ENCODE measurements at places on chromosomes 4 and X. TPM values are rescaled to one million over a fixed set of nuclear protein-coding genes. Genes with fewer than 3 reads are reported as not detected.
A peak's percentile ranks its signal among the peaks of the same experiment; 100 is the strongest.

DNA sequence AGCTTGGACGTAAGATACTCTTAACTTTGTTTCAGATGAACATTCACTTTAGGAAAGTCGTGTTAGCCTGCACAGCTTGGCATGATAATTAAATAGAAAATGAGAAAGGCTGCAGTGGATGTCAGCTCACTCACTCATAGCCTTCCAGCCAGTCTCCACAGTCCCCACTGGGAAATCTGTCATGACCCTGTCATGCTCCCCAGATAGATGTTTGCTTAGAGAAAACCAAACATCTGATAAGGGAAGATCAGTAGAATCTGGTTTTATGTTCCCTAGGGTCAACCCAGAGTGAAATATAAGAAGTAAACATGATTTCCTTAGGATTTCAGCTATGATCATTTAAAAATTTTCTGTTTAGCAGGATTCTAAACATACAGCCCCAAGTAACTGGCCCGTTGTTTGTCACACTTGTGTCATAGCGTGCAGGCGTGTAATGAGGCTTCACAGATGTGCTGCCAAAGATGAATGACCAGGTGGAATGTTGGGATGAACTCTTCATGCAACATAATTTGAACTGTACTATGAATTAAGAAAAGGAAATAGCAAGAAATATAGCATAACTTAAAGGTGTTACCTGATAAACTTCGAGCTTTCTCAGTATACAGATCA is 180.1 kb downstream of the BANK1 start:
- H3K27ac ChIP-seq, result no peak overlapping the region
- H3K4me1 ChIP-seq, result no peaks in the 10 kb centered on the region
- H3K36me3 ChIP-seq, result no peaks in the 10 kb centered on the region
- no peak overlapping the region for H3K4me3 ChIP-seq
- DNase-seq, result no peak
- H3K27me3 ChIP-seq, result no peaks in the 10 kb centered on the region

DNA sequence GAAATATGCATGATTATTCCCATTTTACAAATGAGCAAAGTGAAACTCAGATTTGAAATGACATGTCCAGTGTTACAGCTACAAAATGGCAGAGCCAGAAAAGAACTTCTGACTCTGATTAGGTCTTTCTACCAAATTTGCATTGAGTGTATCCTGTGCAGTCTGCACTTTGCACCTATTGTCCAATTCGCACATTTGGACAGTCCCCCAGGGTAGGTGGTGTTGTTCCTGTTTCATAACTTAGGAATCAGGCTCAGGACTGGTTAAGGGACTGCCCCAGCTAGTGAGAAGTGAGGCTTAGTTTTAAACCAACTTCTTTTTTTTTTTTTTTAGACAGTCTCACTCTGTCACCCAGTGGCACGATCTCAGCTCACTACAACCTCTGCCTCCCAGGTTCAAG is 137.9 kb upstream of the NALF2 start:
- no peaks in the 10 kb centered on the region for H3K36me3 ChIP-seq
- no peaks in the 10 kb centered on the region for H3K4me1 ChIP-seq
- no peak for DNase-seq
- no peak overlapping the region for H3K27ac ChIP-seq
- H3K27me3 ChIP-seq, result peaks cover 65% of the 10 kb centered on the region

DNA sequence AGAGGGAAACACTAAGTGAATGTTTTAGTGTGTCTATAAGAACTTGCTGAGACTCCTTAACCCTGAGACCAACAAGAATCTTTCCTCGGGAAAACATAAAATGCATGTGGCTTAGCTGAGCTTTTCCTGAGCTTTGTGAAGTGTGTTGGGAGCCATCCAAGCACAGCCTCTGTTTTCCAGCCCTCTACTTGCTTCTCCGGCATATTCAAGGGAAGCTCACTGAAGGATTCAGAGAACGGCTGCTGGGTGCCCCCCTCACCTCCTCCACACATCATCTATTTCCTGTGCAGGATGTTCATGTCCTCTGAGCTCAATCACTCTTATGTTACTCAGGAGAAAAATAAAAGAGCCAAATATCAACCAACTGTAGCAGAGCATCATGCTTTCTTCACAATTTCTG is 492.1 kb downstream of the IL15 start:
- H3K27ac ChIP-seq, result no peak overlapping the region
- no peak overlapping the region for H3K4me3 ChIP-seq
- no peaks in the 10 kb centered on the region for H3K27me3 ChIP-seq
- no peaks in the 10 kb centered on the region for H3K4me1 ChIP-seq
- DNase-seq, result no peak
- H3K36me3 ChIP-seq, result no peaks in the 10 kb centered on the region

- DNase-seq, result no peak
- no peaks in the 10 kb centered on the region for H3K27me3 ChIP-seq
- H3K36me3 ChIP-seq, result no peaks in the 10 kb centered on the region
- H3K27ac ChIP-seq, result no peak overlapping the region
Measured at GRCh38 chr4:15396157-15396800, 31.6 kb upstream of the C1QTNF7 start.

- no peak overlapping the region for H3K27ac ChIP-seq
- no peak overlapping the region for H3K4me3 ChIP-seq
- no peaks in the 10 kb centered on the region for H3K36me3 ChIP-seq
- DNase-seq, result no peak
- H3K27me3 ChIP-seq, result no peaks in the 10 kb centered on the region
Measured at GRCh38 chr4:121200795-121201472, 36.8 kb upstream of the TNIP3 start.

GRCh38 chr4:17368408-17368807 is 143.5 kb downstream of the QDPR start:
- no peak overlapping the region for H3K27ac ChIP-seq
- no peak for DNase-seq
- H3K36me3 ChIP-seq, result no peaks in the 10 kb centered on the region
- no peaks in the 10 kb centered on the region for H3K27me3 ChIP-seq

DNA sequence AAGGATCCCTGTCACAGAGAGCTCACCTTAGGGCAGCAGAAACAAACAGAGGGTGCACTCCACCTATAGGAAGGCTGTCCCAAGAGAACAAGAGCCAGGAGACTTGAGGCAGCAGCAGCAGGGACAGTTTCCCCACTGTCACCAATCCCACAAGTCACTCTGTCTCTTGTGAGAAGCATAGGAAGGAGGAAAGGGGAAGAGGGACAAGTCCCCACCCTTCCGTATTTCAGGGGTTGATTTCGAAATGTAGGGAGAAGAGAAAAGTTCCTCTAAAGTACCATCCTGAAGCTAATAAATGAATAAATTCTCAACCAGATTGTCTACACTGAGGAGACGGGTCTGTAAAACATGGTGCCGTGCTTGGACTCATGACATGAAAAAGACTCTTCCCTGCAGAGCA is 9.5 kb upstream of the TLR8 start:
- no peak overlapping the region for H3K4me3 ChIP-seq
- peaks cover 21% of the 10 kb centered on the region for H3K27me3 ChIP-seq
- no peaks in the 10 kb centered on the region for H3K36me3 ChIP-seq

GRCh38 chrX:13966793-13967125 is 62.9 kb downstream of the GEMIN8 start:
- no peaks in the 10 kb centered on the region for H3K27me3 ChIP-seq
- no peak overlapping the region for H3K27ac ChIP-seq
- H3K4me3 ChIP-seq, result no peak overlapping the region
- H3K36me3 ChIP-seq, result no peaks in the 10 kb centered on the region
- DNase-seq, result no peak

- no peaks in the 10 kb centered on the region for H3K4me1 ChIP-seq
- DNase-seq, result no peak
- H3K4me3 ChIP-seq, result peak overlapping the region; percentile 82
- H3K27ac ChIP-seq, result peak overlapping the region; percentile 90
- H3K36me3 ChIP-seq, result no peaks in the 10 kb centered on the region
Measured at GRCh38 chrX:7146703-7147412, 654 bp upstream of the STS start.

Gene NR0B1
- not detected for total RNA-seq

Gene SPIN2A
- total RNA-seq, result 0.73 TPM
